ENCODE measurements at places on chromosomes 6 and 20. TPM values are rescaled to one million over a fixed set of nuclear protein-coding genes. Genes with fewer than 3 reads are reported as not detected.

The TSBP1 gene
- total RNA-seq: not detected

The MPIG6B gene
- not detected for total RNA-seq

The TRERF1 gene
- 7.1 TPM for total RNA-seq

The ENPP1 gene
- 27.7 TPM for total RNA-seq

The EBF4 gene
- total RNA-seq: 3.4 TPM

The NKAPL gene
- total RNA-seq: 0.62 TPM

The SERPINB1 gene
- total RNA-seq: 23.2 TPM

The CCN2 gene
- total RNA-seq: 57.3 TPM

The HUS1B gene
- total RNA-seq: 0.92 TPM

Measured in tongue (tissue), 3 donors.